Stimulated activated CD8-positive, alpha-beta memory T cell treated with anti-CD3 and anti-CD28 coated beads, Interleukin-7, amount 100 ng/mL, for 4 hours (primary cell): ENCODE measurements at places on chromosomes 6 and 20.

DNA sequence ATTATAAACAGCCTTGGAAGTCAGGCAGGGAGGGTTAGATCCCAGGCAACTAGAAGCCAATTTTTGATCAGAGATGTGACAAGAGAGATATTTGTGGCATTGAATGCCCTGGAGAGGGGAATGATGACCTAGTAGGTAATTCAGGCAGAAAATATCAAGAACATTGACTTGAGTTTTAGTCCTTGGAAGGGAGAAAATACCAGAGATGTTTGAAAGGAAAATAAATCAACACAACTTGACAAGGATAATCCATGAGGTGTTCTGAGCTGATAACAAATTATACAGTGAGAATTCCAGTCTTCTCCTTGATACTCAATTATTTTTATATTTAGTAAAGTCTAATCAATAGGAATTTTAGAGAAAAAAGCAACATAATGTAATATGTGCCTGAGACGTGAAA lies 10.6 kb upstream of the MARCKS start:
- no peak for DNase-seq

- DNase-seq: no peak
These were observed 11.7 kb downstream of the CTCFL start for GRCh38 chr20:57513199-57513598.

- no peak for DNase-seq
These were observed 105.2 kb upstream of the CARMIL1 start for GRCh38 chr6:25173951-25174474.

DNA sequence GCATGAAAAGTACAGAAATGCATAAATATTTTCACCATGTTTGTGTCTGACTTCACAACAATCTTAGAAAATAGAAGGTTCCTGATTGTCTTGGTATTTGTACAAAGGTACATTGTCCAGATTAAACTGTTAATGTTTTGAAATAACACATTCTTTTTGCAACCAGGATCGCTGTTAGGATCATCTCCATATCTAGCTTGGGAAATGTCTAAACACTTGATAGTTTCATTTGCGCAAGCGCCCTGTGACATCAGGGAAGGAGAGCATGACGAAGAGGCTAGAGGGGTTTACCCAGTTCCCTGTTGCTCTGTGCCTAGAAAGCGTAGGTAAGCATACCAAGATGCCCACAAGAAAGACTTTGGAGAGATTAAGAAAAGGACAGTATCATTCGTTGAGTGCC lies 19.4 kb downstream of the ALDH8A1 start:
- no peak for DNase-seq

- no peak for DNase-seq
These were observed 51.3 kb upstream of the UFL1 start for GRCh38 chr6:96470296-96470695.

DNA sequence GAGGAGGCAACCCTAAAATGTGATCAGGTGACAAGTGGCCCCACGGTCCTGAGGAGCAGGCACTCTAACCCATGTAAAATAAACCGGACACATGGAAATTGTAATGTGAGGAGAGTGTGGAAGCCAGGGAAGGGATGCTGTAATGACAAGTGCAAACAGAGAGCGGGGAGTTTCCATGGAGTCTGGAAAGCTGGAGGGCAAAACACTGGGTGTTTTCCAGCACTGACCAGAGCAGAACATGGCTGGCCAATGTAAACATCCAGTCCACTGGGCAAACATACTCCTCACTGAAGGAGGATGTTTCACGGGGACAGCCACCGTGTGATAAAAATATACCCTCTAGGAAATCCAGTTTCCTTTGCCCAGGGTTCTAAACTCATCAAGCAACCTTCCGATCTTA lies 219.0 kb upstream of the JARID2 start:
- no peak for DNase-seq

GRCh38 chr20:7432612-7433011 lies 507.6 kb downstream of the HAO1 start:
- DNase-seq: no peak

- DNase-seq: no peak
These were observed 19.1 kb downstream of the GNAS start for GRCh38 chr20:58871533-58872102.

DNA sequence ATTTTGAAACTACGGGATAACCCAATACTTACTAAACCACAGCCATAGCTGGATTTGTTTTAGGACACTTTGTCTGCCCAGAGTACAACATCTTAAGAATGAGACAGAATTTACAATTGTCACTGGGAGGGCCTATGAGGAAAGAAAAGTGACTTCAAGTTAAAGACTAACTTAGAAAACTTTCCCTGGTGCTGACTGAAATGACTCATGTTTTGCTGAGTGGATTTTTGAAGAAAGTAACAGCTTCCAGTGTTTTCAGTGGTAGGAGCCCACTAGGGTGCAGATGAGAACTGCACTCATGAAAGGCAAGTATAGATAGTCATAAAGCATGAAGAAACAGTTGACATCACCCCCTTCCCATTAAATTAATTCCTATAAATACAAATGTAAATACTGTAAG lies 988.2 kb upstream of the MAP3K7 start:
- no peak for DNase-seq

GRCh38 chr6:46862381-46862780 lies 59.4 kb downstream of the ADGRF5 start:
- DNase-seq: no peak

DNA sequence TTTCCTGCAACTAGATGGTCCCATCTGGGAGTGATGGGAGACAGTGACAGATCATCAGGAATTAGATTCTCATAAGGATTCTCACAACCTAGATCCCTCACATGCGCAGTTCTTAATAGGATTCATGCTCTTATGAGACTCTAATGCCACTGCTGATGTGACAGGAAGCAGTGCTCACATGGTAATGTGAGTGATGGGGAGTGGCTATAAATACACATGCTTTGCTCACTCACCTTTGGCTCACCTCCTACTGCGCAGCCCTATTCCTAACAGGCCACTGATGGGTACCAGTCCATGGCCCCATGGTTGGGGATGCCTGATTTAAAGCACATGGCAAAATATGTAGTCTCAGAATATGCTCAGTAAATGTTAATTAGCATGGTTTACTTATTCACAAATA lies 80.6 kb upstream of the MBOAT1 start:
- no peak for DNase-seq

GRCh38 chr6:50939931-50940330 lies 121.3 kb downstream of the TFAP2B start:
- no peak for DNase-seq

DNA sequence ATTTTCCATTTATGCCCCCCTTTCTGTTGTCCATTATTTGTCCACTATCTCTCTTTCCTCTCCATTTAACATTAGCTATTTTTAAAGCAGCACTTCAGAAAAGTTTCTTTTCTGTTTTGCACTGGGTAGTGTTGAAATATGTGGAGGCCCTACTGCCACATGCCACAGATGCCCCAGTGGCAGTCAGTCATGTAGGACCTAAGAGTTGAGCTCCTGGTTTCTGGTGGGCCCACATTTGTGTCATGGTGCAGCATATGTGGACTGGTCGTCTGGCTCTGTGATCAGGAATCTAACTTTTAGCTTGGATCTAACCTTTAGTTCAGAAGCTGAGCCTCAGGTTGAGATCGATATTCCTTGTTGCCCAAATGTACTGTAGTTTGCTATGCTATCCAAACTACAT lies 54.8 kb downstream of the HFE start:
- no peak for DNase-seq

GRCh38 chr6:114989279-114989964 lies 646.6 kb upstream of the HS3ST5 start:
- DNase-seq: peak; percentile 20

- no peak for DNase-seq
These were observed 95.3 kb upstream of the MAN1A1 start for GRCh38 chr6:119444642-119445557.

DNA sequence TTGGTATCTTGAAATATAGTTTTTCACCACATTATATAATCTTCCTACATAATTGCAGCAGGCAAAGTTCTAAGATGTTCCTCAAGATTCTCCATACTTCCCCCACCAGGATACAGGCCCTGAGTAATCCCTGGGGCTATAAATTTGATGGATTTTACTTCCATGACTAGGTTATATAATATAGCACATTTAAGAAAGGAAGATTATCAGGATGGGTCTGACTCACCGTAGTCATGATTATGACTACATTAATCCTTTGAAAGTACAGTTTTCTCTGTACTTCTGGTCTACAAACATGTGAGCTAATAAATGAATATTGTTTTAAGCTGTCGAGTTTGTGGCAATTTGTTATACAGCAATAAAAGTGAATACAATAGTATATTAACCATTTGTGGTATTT lies 122.5 kb downstream of the MACROD2 start:
- DNase-seq: no peak

DNA sequence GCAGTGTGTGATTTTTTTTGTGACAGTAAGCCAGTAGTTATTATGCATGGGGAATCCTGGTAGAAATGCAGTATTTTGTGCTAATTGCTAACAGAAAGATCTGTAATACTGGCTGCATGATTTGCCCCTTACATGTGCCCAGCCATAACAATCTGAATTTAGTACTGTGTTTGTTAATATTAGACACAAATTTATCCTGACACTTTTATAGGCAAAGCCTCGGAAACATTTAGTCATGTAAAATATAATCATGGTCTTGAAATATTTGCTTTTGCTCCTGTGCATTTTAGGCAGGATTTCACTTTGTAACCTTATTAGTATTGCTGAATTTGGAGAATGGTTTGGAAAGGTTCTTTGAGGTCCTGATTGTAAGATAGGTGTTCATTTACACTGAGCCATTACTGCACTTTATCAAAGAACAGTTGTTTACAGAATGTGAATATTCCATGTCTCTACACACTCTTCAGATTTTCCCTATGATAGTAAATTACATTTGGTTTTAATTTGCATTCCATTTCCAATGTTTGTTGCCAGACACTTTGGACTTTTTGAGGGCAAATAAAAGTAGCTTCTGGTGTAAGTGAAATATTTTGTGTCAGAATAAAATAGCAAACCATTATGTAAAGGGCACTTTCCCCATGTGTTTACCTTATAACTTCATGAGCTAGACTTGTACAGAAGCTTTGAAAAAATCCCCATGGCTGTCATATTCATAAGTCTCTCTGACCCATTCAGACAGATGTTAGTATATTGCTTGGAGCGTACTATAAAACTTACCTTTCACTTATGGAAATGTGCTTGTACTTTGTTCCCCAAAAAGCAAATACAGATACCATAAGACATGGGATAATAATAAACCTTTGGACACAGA lies 349.9 kb downstream of the ARHGAP18 start:
- DNase-seq: no peak

DNA sequence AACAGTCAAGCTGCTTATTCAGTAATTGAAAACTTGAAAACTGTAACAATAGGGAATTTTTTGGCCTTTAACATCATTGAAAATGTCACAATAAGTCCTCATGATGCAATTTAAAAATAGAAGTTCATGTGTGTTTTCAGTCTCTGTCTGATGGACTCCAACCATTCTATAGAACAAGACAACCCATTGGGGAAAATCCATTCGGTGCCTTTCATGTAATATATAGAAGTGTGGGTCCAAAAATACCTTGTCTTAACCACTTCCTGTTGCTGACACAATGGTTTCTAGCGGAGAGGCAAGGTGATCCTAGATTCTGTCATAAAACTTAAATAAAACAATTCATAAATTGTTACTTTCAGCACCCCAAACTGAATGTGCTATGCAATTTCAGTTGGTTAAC lies 1131.3 kb upstream of the MAP3K7 start:
- DNase-seq: no peak

GRCh38 chr6:45327956-45328522 lies at the start of gene RUNX2:
Gene RUNX2 (plus strand): TSS chr6:45328330. CDS start chr6:45328727, 397 bp downstream.
- DNase-seq: no peak
